ENCODE measurements at places on chromosomes 2 and 18.

DNA sequence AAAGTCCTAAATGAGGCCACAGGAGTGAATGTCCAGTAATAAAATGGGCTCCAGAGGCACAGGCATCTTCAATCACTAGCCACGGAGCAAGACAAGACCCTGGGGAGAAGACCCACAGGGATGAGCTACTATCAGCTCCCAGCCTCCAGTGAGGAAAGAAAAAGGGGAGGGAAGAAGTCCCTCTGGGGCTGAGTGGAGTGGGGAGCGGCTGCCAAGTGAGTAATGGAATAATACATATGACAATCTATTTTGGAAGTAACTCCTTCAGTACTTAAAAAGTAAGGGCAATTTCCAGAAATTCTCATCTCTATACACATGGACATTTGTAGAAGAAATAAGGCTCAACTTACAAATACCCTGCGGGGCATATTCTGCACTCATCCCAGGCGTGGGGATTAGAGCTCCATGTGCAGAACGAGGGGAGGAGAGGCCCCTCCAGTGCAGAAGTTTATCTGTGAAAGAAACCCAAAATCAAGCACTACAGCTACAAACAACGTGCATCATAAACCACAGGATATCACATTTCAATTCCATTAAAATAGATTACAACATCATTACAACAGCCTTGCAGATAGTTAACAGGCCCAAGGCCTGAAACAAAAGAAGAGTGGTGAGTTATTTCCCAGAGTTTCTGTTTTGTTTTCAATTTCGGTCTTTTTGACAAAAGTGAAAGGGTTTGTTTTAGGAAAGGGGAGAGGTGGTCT, 84.9 kb downstream of the BCL11A start:
- DNase-seq, result no peak

- no peak for DNase-seq
Observed at GRCh38 chr2:17644997-17645720, 104.7 kb downstream of the VSNL1 start.

- no peak for DNase-seq
Observed at GRCh38 chr18:11963991-11964484, 17.3 kb upstream of the IMPA2 start.

DNA sequence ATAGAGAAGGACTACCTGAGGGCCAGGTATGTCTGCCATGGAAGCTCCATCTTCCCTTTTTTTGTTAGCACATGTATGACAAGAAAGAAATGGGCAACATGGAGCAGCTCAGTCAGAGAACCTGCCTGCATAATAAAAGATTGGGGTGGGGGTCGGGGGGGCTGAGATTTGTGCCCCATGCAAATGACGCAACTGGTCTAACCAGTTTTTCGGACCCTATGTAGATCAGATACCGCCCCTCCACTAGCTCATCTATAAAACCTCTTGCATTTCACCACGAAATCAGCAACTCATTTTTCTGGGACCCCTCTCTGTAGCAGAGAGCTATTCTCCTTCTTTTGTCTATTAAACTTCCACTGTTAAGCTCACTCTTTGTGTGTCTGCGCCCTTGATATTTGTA, 657.2 kb downstream of the ERBB4 start:
- no peak for DNase-seq

DNA sequence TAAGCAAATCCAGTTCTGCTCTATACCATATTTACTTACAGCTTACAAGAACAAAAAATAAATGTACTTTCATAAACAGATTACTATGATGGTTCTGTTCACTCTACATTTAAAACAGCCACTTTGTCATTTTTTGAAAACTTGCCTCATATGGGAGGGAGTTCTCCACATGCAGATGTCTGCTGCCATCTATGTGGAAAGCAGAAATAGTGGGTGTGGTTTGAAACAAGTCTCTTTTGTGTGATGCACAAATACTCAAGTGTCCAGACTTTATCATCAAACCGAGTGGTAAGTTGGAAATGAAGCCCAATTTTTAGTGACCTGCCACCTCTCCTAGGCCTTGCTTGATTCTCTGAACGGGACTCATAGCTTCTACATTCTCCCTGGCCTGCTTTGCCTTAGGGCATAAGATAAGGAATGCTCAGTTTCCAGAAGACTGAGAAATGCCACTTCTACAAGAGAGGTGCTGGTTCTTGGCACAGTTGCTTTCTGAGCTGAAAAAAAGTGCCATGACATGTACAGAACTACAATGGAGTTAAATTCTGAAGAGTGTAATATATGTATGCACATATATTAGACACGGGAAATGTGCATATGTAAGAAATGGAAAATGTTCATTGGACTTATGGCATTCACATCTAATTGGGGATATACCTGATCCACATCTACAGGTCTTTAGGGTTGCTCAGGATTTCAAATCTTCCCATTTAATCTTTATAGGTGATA, 221.0 kb downstream of the SLC8A1 start:
- DNase-seq, result no peak

GRCh38 chr2:196703695-196704094, 64.2 kb downstream of the CCDC150 start:
- no peak for DNase-seq

DNA sequence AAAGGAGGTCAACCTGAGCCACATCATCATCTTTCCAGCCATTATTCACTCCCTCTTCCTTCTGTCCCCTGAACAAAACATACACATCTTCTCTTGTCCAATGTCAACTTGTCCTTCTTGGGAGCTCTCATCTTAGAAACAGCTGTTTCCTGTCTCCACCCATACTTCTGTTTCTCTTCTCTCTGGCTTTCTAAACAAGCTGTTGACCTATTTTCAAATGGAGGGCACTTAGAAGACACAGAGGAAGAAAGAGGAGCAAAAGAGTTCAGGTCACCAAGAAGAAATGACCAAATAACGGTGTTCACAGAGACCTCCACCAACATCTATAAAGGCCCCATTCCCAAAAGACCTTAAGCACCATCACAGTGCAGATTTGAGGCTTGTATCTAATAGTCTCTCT, 355.9 kb upstream of the HNRNPA3 start:
- DNase-seq, result no peak

DNA sequence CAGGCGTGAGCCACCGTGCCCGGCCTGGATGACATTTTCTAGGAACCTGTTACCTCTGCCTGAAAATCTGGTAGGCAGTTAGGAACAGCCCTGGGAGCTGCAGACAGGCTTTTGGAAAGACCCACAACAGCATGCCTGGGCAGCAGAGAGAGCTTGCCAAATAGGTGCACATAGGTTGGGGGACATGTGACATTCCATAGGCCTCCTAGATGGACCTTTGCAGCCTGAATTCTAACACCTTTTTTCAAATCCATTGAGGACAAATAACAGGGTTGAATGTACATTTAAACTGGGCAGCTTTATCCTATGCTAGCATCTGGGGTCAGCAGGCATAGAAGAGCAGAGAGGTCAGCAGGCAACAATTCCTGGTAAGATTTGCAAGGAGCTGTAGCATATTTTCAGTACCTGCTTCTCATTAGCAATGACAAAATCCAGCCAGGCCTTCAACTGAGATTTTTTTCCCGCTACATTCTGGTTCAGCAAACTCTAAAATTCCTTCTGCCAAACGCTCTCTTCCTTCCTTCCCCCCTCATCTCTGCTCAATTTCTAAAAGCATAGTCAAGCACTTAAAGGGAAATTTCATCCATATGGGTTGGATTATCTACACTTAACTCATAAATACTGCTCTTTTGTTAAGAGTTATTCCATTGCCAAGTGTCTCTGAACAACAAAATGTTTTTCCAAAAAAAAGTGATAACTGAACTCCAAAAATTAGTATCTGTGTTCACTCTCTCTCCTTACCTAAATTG, 75.2 kb downstream of the SOWAHC start:
- DNase-seq, result no peak

DNA sequence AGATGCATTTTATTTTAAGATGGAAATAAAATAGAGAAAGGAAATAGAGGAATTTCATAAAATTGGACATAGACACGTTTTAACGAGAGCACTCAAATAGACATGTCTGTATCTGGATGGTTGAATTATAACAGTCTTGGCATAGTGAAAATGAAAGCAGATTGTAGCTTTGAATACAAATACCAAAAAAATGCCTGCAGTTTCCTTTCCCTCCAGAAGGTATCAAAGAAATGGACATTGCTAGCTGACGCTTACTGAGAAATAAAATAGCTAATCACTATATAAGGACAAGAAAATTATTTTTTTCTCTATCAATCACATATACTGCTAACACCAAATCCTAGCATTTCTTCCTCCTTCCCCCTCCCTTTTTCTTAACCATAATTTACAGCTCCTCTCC, 11.4 kb upstream of the MAPRE2 start:
- no peak for DNase-seq

GRCh38 chr2:102277202-102277700, 34.1 kb upstream of the IL1RL1 start:
- DNase-seq, result no peak

GRCh38 chr2:217931846-217932560, 70.8 kb downstream of the TNS1 start:
- DNase-seq, result no peak

- DNase-seq, result no peak
Observed at GRCh38 chr2:37466533-37467222, 122.2 kb downstream of the QPCT start.
